ENCODE measurements at places on chromosomes 5 and 9. TPM values are rescaled to one million over a fixed set of nuclear protein-coding genes. Genes with fewer than 3 reads are reported as not detected.

DNA sequence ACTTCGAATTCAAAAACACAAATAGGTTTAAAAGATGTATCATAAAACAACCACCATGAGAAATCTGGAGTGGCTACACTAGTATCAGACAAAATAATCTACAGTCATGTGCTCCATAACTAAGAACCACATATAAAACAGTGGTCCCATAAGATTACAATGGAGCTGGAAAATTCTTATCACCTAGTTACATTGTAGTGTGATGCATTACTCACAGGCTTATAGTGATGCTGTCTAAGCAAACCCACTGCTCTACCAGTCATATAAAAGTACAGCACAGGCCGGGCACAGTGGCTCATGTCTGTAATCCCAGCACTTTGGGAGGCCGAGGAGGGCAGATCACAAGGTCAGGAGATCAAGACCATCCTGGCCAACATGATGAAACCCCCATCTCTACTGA is 160.1 kb downstream of the ROR2 start:
- H3K4me1 ChIP-seq: no peaks in the 10 kb centered on the region
- H3K36me3 ChIP-seq: no peaks in the 10 kb centered on the region
- no peaks in the 10 kb centered on the region for H3K27me3 ChIP-seq
- H3K4me3 ChIP-seq: no peak overlapping the region
- no peak overlapping the region for H3K27ac ChIP-seq
- DNase-seq: no peak

DNA sequence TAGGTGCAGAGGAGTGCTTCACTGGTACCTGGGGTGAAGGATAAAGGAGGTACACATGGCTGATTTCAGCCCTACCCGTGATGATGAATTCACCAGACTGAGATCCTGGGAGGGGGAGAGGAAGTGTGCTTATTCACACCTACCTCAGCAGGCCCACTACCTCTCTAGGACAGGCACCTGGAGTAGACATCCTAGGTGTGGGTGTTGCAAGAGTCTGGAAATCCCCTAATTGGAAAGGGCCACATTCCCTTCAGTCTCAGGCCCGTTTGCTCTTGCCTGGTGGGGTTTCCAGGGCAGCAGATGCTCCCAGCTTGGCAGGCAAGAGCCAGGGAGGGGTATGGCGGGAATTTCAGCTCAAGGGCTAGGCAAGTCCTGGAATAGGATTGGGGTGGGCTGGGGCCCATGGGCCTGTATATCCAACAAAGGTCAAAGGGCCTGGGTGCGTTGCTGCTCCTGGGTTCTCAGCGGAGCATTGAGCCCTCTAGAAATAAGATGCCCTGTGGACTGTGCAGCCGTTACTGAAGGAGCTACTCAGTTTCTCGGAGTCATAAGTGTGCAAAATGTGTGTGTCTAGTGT is 5.8 kb upstream of the CCL21 start:
- DNase-seq: no peak
- no peak overlapping the region for H3K27ac ChIP-seq
- no peaks in the 10 kb centered on the region for H3K4me1 ChIP-seq
- no peak overlapping the region for H3K4me3 ChIP-seq

DNA sequence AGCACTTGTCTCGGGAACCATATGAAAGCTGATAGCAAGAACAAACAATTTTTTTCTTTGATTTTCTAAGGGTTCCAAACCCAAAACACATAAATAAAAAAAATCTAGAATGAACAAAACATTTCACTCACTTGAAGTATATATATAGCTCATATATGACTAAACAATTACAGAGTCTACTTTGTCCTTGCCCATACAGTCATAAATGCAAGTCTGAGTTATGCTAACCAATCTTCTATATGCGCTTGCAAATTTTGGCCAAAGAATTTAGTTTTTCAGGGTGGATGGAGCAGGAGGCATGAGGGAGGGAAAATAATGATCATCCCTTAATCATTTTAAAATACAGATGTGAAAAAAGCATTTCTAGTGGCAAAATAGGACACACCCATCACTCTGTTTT is 370.1 kb downstream of the BNC2 start:
- no peaks in the 10 kb centered on the region for H3K4me1 ChIP-seq
- no peaks in the 10 kb centered on the region for H3K27me3 ChIP-seq
- no peaks in the 10 kb centered on the region for H3K36me3 ChIP-seq
- no peak overlapping the region for H3K27ac ChIP-seq

DNA sequence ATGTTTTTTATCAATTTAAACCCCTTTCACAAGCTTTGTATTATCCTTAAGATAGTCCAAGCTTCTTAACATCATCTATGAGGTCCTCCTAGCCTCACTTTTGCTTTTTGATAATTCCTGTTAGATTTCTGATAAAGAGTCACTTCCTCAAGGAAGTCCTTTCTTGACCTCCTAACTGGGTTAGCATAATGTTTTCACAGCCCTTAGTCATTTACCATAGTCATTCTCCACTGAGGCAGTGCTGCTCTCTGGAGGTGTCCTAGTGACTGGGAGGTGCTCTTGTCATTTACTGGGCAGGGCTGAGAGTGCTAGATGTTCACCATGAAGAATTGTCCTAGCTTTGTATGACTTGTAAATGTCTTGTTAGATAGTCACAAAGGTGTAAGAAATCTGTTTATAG is 26.4 kb downstream of the TNPO1 start:
- no peak for DNase-seq
- no peaks in the 10 kb centered on the region for H3K36me3 ChIP-seq
- H3K27ac ChIP-seq: no peak overlapping the region

- no peak overlapping the region for H3K4me3 ChIP-seq
- DNase-seq: no peak
- H3K36me3 ChIP-seq: no peaks in the 10 kb centered on the region
- H3K27ac ChIP-seq: no peak overlapping the region
These were observed 96.0 kb downstream of the AK8 start for GRCh38 chr9:132782037-132782436.

GRCh38 chr9:32502464-32502863 is 23.5 kb downstream of the RIGI start:
- peaks cover 4% of the 10 kb centered on the region for H3K36me3 ChIP-seq
- no peak for DNase-seq
- H3K27me3 ChIP-seq: no peaks in the 10 kb centered on the region
- H3K4me1 ChIP-seq: no peaks in the 10 kb centered on the region
- H3K4me3 ChIP-seq: no peak overlapping the region

Gene C5orf58
- total RNA-seq: not detected
